ENCODE measurements at places on chromosomes 7 and 10.

DNA sequence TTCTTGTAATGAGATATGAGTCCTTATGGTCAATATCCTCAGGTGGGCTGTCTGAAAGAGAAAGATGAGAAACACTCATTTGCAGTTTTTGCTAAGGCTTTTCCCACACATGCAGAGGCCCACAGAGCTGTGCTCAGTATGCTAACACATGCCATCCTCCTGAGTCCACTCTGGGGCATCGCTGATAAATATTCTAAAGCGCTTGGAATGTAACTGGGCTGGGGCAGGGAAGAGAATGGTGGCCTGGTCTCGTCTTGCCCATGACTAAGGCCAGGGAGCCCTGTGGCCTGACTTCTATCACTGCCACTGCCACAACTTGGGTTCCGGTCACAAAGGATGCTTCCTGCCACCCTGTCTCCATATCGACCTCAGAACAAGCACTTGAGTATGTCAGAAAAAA, 199.7 kb upstream of the FRMD4A start:
- no peak for DNase-seq

DNA sequence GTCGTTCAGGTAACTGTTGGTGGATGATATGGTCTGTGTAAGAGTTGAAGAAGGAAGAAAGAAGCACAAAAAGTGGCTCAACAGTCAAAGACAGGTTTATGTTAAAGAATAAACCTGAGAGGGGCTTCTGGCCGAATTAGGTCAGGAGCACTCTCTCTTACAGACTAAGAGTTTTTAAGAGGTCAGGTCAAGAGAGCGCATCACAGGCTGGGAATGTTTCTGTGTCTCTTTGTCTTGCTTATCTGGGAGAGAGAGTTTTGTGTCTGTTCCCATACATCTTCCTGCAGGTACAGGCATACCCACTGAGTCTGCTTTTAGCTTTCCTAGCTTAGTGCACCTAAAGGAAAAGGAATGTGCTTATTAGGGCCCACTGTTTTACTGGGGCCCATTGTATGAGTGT, 22.2 kb upstream of the PRPF18 start:
- DNase-seq, result no peak

GRCh38 chr10:83769281-83769820, 370.0 kb upstream of the GHITM start:
- no peak for DNase-seq

GRCh38 chr7:41275255-41275654, 427.6 kb downstream of the INHBA start:
- DNase-seq, result no peak

DNA sequence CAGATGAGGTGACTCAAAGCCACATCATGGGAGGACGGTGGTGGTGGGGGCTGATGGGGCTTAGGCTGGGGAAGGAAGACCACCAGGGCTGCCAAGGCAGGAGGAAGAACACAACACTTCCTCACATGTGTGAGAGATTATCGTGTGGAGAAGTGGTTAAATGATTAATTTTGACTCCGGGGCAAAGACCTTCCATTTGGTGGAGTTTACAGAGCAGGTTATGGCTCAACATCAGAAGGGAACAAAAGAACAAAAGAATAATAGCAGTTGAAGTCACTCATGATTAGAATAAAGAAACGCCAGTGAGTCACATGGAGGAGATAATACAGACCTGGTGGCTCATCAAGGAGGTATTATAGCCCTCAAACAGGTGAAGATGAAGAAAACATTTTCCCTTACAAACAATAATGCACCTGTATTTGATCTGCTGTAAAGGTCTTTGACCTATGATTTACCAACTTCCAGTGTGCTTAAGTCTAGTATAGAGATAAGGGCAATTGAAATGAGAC, 170.1 kb downstream of the PKD1L1 start:
- no peak for DNase-seq

- DNase-seq, result no peak
Measured at GRCh38 chr7:41491308-41491707, 211.6 kb downstream of the INHBA start.

DNA sequence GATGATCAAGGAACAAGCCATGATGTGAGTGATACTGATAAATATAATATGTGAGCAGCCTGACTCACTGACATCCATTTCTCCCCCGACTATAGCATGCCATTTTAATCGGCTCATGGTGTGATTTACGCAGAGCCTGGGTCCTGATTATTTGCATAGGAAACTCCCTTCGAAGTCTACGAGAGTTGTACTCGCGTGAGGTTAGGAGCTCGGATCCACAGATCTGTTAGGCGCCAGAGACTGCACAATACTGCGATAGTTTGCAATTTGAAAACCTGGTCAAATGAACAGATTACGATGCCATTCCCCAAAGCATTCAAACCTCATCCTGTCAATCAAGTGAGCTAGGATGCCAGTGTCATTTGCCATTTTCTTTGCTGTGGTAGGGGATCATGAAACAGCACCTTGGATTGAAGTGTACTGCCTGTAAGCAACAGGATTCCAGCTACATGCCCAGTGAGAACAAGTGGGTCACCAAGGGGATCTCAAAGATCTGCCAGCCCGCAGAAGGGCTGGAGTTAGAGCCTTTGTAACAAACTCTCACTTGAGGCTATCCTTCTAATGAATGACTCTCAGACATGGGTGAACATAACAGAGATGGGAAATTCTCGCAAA, 158.3 kb downstream of the FRMD4A start:
- no peak for DNase-seq

DNA sequence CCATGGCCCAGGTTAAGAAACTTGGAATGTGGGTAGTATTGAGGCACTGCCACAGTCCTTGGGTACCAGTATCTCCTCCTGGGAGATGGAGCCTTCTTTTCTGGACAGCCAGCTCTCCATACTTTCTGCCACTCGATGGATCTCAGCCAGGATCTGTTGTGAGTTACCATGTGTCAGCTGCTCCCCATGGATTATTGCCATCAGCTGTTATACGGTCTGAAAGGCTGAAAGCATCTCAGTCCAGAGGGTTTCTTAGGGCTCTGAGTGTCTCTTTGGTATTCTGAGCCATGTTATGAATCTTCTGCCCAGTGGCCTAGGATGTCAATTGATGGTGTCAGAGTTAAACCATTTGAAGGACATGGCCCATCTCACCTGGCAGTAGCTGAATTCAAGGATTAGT, 197.5 kb downstream of the C7orf25 start:
- DNase-seq, result no peak

GRCh38 chr10:78298835-78299234, 265.2 kb downstream of the RPS24 start:
- DNase-seq, result no peak
